HS-27A (cell line): ENCODE measurements at places on chromosomes 12 and 14.
A peak's percentile ranks its signal among the peaks of the same experiment; 100 is the strongest.

GRCh38 chr14:54697803-54698202 is 130.9 kb downstream of the SAMD4A start:
- no peak for DNase-seq

GRCh38 chr12:130872179-130873096 is 572 bp downstream of the RAN start:
- no peak for DNase-seq

GRCh38 chr14:55348766-55349453 is 62.7 kb downstream of the ATG14 start:
- no peak for DNase-seq

- no peak for DNase-seq
Measured at GRCh38 chr12:77130193-77130592, 64.8 kb upstream of the E2F7 start.

- peak; percentile 74 for DNase-seq
Measured at GRCh38 chr14:37594238-37594970, 645 bp downstream of the FOXA1 start.

DNA sequence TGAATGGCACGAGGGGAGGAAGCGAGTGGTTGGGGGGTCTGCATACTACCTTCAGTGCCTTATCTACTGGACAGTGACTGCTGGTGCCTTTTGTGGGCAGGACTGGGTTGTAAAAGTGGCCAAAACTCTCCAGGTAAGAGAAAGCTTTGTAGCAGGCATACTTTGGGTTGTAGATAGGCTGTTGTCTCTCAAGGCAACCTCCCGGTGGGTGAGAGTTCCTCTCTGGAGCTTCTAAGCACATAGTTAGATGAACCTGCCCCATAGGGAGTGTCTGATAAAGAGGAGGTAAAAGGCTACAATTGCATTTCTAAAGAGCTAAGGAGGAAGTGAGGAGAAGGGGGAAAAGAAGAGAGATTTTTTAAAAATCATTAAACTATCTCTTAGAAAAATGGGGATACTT is 4.2 kb upstream of the DAD1 start:
- DNase-seq, result no peak

GRCh38 chr12:89189448-89189847 is 162.9 kb downstream of the DUSP6 start:
- DNase-seq, result no peak

DNA sequence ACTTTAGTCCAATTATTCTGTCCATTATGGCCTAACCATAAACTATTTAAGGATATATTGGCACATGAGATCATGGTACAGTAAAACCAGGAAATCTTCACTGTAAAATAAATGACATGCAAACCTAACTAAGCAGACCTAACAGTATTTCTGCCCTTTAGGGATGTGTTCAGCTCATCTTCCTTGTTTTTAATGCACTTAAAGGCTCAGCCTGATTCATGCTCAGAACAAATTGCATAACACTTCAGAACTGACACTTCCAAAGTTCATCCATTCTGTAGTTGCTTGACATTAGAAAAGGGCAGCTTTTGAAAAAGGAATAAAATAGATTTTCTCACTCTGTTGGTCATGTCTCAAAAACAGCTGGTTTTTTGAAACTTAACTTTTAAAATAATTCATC is 708.5 kb downstream of the C12orf50 start:
- DNase-seq, result no peak

DNA sequence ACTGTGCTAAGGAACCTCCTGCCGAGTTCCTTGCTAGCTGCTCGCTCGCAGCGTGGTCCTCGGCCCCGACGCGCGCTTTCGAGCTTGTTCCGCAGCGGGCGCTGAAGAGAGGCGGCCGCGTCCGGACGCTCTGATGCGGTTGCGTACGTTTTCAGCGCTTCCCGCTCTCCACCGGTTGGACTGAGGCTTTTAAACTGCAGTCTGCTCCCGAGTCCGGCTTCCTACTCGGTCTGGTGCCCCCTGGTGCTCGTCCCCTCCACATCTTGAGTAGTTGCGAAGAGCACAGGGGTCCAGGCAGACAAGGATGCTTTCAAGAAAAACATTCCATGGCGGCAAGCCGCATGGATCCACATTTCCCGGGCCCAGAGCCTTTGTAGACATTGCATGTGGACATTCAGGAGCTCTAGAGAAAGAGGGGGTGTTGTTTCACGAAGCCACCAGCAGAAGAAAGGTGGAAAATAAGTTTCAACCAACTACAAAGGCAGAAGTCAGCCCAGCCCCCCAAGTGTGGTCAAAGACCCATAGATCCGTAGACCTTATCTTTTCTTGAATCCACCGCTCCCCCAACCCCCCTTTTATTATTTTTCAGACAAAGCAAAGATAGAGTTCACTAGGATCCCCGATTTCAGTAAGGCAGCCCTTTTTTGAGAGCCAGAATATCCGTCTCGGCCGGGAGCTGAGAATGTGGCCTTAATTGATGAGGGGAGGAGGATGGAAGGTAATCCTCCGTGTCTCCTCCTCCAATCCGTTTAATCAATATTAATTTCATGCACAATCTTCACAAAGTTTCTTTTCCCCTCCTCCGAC is 984 bp upstream of the WNK1 start:
- peak; percentile 100 for DNase-seq

DNA sequence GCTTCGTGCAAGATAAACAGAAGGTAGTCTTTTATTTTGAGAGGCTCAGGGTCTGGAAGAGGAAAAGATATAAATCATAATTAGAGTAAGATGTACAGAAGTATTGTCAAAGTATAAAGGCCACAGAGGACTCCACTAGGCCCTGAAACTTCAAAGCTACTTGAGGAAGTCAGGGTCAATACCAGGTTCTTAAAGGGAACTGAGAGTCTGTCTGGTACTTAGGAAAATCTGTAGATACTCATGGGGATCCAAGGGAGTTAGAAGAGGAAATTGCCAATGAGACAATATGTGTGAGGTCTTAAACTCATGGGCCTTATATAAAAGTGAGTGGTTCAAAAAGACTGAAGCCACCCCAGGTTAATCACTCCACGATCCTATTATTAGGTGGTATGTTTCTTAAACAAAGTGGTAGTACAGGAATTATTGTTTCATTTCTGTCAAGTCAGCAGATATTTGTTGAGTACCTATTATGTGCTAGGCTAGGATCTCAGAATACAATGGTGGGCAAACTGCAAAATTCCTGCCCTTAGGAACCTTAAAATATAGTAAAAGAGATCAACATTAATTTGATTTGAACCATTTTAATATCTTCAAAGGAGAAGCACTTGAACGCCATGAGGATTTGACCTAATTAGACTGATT is 314.6 kb downstream of the ADAMTS20 start:
- DNase-seq, result no peak

DNA sequence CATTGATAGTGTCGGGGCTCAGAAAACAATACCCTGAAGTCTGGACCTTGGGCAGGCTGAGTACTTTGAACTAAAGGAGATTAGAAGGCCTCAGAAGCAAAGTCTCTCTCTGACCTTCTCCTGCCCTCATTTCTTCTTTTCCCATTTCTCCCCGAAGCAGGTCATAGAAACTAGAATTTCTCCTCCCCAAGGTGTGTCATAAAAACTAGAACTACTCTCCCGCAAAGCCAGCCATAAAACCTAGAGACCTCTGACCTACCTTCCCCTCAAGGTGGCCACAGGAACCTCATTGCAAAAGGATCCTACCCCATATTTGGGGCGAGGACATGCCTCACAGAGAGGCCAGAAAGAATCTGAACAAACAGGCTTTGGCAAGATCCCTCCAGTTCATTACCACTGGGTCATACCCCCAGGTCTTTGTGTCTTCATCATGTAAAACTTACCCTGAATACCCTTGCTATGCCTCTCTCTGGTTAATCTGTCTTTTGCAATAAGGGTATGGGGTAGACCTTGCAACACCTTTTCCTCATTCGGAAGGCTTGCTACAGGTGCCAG is 64.7 kb upstream of the ZFP36L1 start:
- DNase-seq, result no peak

DNA sequence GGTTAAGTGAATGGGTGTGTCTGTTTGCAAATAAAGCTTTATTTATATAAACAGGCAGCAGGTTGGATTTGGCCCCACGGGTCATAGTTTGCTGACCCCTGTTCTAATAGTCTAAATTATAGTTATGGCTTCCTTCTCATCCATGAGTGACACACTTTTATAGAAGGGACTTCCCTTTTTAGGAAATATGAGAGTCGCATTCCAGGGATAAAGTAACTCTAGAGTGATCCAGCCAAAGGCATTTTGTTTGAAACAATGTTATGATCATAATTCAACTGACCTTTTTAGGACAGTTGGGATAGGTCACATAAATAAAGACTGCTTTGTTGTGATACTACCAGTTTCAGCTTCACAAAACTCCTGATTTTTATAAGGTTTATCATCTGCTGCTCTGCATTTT is 87.9 kb downstream of the ALX1 start:
- DNase-seq, result no peak

GRCh38 chr12:83823386-83824045 is 1089.1 kb downstream of the SLC6A15 start:
- DNase-seq, result no peak

DNA sequence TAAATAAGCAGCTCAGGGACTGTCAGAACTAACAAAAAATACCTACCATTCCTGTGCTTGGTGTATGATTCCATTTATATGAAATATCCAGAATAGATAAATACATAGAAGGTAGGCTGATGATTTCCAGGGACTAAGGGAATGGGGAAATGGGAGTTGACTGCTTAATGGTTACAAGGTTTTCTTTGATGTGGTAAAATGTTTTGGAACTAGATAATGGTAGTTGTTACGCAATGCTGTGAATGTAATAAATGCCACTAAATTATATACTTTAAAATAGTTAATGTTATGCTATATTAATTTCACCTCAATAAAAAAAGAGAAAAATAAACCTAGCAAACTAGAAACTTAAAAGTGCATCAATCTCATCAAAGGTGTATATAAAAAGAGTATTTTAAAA is 41.1 kb downstream of the CEP83 start:
- no peak for DNase-seq

- no peak for DNase-seq
Measured at GRCh38 chr14:76186308-76187027, 34.7 kb downstream of the GPATCH2L start.

- no peak for DNase-seq
Measured at GRCh38 chr14:35155962-35156361, 33.6 kb downstream of the PRORP start.

DNA sequence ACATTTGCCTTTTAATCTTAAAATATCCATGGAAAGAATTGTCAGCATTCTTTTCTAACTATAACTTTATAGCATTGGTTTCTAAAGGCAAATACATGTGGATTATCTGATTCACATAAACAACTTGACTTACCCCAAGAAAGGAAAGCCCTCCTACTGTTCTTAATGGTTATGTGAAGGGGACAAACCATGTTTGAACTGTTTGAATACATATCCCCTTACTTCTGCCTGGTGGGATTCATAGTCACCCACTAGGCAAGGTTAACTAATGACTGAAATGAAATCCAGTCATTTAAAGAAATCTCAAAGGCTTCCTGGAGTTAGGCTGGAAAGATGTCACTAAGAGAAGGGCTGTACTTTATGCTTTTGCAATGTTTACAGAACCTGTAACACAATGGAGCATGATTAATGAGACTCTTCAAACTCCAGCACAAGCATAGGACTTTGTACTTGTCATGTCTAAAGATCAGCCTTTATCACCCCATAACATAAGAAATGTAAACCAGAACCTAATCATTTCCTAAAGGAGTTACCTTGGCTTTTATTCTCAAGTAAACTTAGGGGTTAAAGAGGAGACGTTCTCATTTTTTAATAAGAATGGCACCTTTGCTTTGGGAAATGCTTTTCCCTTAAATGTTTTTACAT is 10.2 kb upstream of the FLRT2 start:
- no peak for DNase-seq

DNA sequence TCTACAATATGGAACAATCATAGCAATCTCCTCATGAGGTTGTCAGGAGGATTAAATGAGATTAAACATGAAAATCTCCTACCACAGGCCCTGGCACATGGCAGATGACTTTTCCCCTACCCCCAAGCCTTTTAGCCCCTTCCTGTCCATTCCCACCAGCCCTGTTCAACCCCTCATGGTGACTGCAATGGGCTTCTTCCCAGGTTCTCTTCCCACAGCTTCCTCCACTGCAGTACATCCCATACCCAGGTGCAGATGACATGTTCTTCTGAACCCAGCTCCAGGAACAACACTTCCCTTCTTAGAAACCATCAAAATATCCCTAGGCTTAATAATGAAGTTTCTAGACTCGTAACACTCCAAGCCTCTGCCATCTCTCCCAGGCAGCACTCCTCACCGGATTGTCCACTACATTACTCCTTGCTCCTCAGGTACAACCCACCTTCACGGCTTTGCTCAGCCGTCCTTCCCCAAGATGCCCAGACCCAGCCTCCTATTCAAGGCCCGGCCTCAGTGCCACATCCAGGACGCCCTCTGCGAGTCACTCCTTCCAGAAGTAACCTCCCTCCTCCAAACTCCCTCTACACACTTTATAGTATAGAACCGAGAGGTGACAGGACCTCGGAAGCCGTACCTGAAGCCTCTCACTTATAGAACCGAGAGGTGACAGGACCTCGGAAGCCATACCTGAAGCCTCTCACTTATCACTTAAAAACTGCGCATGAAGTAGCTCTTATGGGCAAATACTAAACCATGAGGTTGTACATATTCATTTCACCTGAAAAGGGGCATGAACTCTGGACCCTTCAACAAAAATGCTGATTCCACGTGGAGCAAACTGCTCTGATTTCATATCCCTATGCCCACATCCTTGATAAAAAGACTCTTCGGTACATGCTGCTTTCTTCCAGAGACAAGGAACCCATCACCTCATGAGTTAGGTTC is 1.5 kb downstream of the CRACR2A start:
- no peak for DNase-seq

DNA sequence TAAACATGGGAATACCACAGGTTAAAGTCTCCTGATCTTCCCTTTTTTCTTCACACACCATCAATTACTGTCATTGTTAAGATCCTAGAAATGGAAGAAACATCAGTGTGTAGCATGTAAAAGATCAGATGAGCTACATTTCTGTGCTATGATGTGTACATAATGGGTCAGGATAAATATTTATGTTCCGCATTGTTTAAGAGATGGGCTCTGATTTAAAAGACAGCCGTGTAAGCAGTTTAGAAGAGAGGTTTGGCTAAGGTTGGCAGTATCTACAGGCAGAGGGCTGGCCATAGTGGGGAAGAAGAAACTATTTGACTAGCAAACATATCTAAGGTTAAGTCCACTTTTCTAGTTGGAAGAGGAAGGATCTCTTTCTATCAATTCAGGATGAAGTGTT is 49.4 kb downstream of the LRRC9 start:
- peak; percentile 24 for DNase-seq
